ENCODE measurements at places on chromosomes 1 and 21.

DNA sequence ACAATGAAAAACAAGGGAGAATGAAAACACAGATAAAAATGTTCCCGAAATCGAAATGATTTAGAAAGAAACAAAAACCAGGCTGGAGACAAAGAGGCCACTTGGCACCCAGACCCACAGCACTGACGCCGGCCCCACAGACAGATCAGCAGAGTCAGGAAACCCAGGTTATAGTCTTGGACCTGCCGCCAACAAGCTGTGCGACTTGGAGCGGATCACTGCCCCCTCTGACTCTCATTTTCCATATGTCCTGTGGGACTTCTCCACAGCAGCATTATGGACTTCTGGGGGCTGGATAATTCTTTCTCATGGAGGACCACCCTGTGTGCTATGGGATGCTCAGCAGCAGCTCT, 72.4 kb downstream of the MATN1 start:
- DNase-seq: no peak

- peak; percentile 82 for DNase-seq
Measured at GRCh38 chr1:34166625-34167361, 1.8 kb upstream of the CSMD2 start.

- DNase-seq: no peak
Measured at GRCh38 chr1:49085079-49085478, 308.4 kb upstream of the BEND5 start.

DNA sequence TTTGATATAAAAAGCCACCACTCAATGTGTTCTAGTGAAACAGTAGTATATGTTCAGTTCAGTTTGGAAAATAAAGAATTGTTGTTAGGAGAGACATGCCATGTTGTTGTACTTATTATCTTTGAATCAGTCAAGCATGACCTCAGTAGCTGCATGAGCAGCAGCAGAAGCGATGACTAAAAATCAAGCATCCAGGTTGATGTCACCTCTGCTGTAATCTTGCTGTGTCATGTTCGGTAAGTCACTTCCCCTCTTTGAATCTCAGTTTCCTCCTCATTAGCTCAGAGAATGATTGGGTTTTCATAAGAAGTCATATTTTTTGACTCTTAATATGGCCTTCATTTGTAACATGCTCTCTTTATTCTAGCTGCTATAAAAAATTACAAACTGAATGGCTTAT, 428.4 kb upstream of the B3GALT2 start:
- no peak for DNase-seq

- peak; percentile 49 for DNase-seq
Measured at GRCh38 chr1:152109231-152109997, 5.8 kb downstream of the TCHH start.

DNA sequence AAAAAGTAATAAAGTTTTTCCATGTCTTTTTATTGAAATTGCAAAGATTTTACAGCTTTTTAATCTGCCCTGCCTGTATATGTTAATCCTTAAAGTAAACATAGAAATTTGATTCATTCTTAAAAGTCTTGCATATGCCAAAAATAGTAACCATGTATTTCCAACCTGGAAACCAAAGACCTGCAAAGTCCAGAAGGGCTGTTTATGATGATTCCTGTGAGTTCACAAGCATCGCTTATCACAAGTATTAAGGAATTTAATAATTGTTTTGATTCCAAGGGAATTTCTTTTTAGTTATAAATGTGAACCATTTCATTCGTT, 199.1 kb downstream of the PTPRC start:
- no peak for DNase-seq

DNA sequence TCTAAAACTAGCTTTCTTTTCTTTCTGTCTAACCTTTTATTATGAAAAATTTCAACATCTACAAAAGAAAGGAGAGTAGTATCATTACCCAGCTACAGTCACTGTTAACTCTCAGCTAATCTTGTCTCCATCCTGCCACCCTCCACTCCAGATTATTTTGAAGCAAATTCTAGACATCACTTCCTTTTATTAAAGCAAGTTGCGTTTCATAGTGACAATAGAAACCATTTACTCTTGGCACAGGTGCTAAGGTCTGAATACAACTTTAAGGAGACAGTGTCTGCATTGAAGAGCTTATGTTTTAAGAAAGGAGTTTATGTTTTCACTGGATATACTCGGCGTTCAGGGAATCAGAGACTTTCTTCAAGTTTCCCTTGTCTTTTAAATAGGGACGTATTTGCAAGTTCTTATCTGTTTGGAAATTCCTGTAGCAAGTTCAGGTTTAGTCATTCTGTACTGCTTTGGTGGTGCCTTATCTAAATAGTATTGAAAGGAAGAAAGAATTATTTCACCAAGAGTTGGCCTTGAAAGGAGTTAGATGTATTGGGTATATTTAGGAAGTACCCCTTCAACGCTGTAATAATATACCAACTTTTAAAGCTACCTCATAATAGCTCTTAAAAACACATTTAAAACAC, 42.7 kb downstream of the ITSN1 start:
- DNase-seq: no peak

DNA sequence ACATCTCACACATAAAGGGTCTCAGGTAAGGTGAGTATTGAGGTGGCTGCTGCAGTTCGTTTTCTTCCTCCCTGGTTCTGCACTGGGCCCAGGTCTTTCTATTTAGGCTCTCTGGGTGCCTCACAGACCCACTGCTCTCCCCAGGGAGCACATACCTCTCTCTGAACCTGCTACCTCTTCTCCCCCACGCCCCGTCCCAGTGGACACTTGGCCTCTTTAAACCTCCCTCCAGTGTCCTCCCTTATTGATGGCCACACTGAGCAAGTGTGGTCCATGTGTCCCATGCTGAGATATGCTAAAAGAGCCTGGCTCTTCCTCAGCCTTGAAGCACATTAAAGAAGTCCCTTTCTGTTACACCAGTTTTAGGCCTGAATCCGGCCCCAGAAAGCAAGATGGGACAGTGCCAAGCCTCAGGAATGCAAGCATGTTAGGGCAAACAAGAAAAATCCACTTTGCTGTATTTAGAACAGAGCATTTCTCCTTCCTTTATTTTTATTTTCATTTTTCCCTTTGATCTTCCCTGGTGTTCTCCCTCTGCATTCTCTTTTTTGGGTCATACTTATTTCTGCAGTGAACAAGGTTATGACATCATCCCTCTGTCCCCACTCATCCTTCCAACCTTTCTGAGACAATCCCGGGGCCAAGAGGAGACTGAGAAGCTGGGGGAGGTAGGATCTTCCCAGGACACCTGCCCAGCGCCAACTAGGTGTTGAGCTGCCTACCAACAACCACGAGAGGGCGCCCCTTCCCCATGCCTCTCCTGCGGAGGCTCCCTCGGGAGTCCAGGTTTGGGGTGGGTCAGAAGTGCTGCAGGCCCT, 5.0 kb upstream of the CHI3L2 start:
- DNase-seq: peak; percentile 90

GRCh38 chr1:58597996-58598395, 20.9 kb upstream of the TACSTD2 start:
- DNase-seq: no peak

- no peak for DNase-seq
Measured at GRCh38 chr1:33180226-33180910, 1.5 kb downstream of the TRIM62 start.

DNA sequence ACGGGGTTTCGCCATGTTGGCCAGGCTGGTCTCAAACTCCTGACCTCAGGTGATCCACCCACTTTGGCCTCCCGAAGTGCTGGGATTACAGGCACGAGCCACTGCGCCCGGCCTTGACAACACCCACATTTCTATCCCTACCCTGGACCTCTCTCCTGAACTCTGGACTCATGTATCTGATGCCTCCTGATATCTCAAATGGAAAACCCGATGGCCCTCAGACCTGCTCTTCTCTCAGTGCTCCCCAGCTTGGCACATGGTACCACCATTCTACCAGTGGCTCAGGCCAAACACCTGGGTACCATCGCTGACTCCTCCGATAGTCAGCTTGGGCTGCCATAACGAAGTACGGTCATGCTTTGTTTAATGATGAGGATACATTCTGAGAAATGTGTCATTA, 8.5 kb upstream of the RHBG start:
- DNase-seq: no peak

DNA sequence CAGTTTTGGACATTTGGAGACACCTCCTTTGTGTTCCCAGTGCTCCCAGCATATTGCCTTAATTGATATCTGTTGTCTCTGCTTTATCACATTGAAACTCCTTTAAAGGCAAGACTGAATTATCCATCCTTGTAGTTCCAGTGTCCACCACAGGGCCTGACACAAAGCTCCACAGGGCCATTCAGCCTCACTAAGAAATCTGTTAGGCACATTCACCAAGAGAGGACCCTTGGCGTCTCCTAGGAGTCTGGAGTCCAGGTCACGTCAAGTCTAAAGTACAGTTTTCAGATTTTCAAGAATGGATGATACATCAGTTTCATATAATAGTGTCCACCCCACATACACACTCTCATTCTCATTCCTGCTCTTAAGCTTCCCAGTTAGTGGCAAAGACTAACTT, 4.8 kb downstream of the ACP6 start:
- no peak for DNase-seq

DNA sequence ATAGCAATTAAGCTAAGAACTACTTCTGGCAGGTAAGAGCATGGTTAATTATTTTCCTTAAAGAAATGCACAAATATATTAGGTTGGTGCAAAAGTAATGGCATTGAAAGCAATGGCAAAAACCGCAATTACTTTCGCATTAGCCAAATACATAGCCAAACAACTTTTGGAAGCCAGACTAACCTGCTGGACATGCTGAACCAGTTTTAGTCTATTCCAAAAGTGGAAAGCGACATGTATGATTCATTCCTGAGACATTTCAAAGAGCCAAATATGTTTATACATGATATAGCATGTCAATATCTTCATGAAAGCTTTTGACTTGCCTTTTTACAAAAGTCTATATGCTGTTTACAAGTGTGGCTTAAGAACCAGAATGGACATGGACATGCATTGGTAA, 23.4 kb upstream of the DR1 start:
- DNase-seq: no peak

DNA sequence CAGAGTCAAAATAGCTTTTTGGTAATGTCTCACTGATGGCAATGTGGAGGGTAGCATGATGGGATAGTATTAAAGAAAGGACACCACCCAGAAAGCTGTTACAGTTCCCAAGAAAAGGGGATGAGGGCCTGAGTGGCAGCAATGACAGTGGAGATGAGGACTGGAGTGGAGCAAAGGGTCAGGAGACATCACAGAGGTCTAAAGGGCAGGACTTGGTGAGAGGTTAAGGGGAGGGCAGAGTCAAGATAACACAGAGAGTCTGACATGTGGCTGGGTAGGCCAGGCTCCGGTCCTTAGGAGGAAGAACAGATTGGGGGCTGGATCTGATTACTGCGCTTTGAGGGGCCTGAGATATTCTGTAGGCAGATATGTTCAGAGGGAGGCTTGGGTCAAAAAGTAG, 19.3 kb downstream of the ELF3 start:
- DNase-seq: no peak

GRCh38 chr1:78054559-78054958, 8.8 kb downstream of the GIPC2 start:
- DNase-seq: no peak

- no peak for DNase-seq
Measured at GRCh38 chr1:235018720-235019444, 109.8 kb downstream of the TOMM20 start.

DNA sequence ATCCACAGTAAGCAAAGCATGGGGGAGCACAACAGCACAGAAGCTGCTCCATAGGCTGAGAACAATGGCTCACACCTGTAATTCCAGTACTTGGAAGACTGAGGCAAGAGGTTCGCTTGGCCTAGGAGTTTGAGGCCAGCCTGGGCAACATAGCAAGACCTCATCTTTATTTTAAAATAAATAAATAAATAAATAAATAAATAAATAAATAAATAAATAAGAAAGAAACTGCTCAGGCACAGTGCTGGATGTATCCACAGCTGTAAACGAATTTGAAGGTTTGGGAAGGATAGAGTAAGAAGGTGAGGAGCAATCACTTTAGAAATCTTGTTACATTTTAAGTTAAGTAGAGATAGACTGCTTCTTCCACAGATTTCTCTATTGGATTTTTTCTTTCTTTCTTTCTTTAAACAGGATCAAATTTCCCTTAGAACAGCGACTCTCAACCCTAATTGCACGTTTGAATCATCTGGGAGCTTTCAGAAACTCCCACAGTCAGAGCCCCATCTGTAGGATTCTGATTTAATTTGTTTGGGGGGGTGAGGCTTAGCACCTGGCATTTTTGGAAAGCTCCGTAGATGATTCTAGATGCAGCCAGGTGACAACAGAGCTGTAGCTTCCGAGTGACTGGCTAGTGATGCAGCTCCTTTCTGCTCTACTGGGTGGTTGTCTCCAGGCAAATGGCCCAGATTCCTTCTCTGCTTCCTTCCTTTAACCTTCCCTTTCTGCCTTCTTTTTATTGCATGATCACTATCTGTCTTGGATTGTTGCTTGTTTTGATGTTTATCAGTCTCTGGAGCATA, 53.5 kb downstream of the S1PR1 start:
- no peak for DNase-seq
